ENCODE measurements at places on chromosomes 5 and 9.

GRCh38 chr5:123176224-123176937, 87.3 kb downstream of the PRDM6 start:
- no peak for DNase-seq

DNA sequence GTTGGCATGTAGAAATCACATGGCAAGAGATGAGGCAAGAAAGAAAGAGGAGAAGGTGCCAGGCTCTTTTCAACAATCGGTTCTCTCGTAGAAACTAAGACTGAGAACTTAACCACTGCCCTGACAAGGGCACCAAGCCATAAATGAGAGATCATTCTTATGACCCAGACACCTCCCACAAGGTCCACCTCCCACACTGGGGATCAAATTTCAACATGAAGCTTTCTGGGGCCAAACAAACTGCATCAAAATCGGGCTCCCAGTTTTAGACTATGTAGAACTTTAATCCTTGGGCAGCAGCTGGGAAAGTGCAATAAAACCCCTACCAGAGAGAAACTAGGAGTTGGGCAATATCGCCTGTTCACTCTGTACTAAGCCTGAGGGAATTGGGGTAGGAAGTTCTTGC, 150.2 kb upstream of the CCDC152 start:
- DNase-seq, result no peak

DNA sequence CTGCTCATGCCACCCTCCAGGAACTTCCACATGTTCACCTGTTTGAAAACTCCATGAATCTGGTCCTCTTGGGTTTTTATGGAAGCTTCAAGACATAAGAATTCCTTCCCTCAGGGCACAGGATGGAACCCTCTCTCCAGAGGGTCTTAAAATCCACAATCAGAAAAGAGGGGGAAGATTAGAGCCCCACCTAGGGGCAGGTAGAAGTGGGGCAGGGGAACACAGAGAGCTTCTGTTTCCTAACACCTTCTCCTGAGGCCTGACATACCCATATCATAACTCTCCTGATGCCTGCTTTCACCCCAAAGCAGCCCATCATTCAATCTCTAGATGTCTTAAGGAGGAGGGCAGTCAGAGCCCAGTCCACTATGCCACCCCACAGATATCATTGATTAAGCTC, 1087.7 kb upstream of the ARRDC3 start:
- DNase-seq, result no peak

DNA sequence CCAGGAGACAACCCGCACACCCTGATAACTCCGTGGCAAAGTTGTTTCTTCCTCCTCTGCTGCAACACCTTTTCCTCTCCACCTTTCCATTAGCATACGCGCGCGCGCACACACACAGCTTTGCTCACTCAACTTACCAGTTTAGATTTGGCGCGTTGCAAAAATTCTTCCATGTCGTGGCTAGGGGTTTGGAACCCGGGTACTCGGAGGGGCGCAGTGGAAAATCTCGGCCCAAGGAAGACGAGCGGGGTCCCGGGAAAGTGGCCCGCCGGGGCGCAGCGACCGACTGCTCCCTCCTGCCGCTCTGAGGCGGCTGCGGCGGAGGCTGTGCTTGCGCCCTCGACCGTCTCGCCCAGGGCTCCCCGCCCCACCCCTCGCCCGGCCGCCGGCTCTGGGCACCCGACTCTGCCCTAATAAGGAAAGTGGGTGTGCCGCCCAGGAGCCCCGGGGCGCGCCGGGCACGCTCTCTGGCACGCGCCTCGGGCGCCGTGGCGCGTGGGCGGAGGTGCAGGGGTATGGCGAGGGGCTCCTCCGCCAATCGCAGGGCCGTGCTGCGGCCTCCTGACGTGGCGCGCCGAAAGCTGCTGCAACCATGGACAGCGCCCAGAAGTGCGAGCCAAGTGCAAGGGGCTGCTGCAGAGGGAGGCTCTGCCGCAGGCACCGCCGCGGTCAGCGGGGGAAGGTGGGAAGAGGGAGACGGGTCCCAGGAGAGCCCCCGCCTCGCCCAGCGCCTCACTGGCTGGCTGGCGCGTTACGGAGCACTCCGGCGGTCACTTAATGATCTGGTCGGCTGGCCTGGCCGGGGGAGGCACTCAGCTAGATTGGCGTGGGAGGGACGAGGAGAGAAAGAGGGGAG, at the start of gene PRUNE2:
PRUNE2 (minus strand) TSS at position 324 of the 856 bp plus-strand sequence; CDS start at position 173, 151 bp downstream.
- no peak for DNase-seq

- no peak for DNase-seq
Measured at GRCh38 chr9:87725356-87725899, 491 bp upstream of the CTSL start.

- DNase-seq, result no peak
Measured at GRCh38 chr5:141608046-141608445, 10.8 kb downstream of the DIAPH1 start.

DNA sequence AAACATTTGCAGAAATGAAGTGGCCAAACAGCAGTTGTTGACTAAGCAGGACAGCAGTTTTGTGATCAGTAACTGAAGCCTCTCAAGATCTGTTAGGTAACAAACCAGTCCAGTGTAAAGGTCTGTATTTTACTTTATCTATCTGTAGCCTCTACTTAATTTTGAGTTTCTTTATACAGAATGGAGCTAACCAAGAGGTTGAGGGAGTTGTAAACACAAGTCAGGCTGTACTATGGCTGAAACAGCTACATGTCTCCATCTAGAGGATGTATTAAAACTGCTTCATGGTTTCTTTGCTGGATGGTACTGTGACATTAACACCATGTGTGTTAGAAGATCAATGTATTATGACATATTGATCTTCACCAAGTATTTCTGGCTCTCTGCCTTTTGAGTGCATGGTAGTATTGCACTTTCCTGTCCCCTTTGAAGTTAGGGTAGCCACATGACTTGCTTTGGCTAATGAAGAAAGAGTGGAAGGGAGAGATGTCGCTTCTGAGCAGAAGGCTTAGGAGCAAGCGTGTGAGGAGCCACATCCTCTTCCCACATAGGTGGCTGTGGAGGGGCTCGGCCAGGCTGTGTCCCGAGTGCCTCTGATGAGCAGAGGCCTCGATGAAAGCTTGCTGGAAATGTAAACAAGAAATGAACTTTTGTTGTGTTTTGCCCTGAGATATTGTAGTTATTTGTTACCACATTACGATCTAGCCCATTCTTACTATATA, 105.6 kb upstream of the PCA3 start:
- no peak for DNase-seq

- DNase-seq, result no peak
Measured at GRCh38 chr5:89520771-89521170, 637.8 kb upstream of the MEF2C start.

DNA sequence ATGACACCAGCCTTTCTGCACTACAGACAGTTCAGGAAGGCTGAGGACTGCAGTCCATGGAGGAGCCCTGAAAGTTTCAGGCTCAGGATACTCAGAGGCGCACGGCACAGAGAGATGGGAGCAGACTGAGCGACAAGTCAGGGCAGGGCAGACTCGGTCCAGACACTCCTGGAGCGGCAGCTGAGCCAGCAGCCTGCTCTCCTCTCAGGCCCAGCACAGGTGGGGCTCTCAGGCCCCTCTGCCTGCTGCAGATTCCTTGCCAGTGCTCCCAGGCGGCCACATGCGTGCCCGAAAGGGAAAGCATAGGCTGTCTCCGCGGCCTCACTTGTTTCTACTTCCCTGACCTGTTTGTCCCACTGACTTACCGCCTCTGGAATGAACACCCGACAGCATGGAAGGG, 228.3 kb downstream of the IRX2 start:
- DNase-seq, result no peak

DNA sequence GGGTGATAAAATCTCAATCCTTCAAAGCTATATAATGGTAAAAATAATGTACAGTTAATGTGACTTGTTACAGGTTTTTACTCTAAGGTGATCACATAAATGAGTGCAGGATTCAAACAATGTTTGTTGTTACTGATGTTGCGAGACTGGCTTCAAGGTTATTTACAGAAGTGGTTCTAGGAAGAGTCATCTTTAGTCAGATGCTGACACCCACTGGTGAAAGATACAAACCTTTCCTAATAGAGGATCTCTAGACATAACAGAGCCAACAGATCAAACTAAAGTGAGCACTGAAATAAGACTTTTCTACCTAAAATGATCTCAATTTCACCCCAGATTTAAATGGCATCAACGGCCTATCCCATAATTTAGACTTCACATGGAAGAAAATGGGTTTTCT, 20.2 kb downstream of the ARSB start:
- no peak for DNase-seq

- no peak for DNase-seq
Measured at GRCh38 chr5:7690557-7690956, 160.4 kb downstream of the CFAP90 start.

DNA sequence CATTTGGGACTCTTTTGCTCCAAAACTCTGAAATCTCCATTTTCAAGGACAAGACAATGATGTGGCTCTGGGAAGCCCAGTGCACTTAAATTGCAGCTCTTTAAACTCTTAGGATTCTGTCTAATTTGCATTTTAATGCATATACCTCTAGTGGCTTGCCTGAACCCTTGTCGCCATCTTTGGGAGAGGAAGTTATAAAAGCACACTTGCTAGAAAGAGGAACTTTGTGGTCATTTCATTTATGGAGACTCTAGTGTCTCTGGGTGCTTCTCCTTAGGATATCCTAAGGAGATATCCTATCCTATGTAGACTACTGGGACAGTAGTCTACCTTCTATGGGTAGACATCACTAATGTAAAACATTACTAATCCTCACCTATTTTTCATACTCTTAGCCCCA, 77.3 kb upstream of the SLC1A3 start:
- no peak for DNase-seq

DNA sequence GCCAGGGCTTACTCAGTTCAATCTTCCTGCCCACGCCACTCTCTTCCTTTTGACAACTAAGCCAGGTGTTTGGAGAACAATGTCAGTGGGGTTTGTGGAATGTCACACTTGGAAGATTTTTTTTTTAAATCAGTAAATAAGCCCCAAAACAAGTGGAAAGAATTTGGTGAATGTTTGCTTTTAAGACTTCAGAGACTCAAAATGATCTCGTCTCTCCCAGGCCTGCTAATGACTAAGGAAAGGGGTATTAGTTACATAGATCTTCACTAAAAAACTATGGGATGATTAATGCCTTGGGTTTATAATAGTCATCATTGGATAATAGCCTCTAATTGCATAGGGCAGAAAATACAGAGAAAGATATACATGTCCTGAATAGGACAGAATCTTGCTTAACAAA, 166.4 kb downstream of the DMRT2 start:
- DNase-seq, result no peak

DNA sequence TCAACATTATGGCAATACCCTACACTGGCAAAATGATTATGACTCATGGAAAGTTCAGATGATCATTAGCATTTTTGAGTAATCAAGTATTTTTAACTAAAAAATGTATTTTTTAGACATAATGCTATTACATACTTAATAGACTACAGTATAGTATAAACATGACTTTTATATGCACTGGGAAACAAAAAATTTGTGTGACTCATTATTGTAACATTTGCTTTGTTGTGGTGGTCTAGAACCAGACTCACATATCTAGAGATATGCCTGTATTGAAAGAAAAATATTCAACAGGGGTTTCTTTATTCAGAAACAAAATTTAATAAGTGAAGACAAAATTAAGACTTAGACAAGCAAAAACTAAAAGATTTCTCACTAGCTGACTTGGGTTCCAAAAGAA, 385.3 kb upstream of the RIOK2 start:
- DNase-seq, result no peak

GRCh38 chr9:114991861-114992260, 61.5 kb upstream of the TNFSF8 start:
- DNase-seq, result no peak

GRCh38 chr5:144142139-144142823, 28.2 kb downstream of the YIPF5 start:
- DNase-seq, result no peak

DNA sequence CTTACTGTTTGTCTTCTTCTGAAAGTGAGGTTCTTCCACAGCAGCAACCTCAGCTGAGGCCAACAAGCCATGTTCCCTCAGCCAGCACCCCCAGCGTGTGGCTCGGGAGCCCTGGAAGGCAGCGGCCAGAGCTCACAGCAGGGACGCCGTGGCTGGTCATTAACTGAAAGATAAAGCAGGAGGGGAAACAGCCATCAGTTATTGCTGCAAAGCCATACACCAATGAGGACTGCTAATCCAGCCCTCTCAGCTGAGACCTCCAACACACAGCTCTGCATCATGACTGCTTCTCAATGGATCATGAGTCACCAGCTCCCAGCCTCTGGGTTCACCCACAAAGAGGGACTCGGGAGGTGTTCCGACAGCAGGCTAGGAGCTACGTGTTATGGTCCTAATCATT, 24.3 kb downstream of the ABCA1 start:
- no peak for DNase-seq

- no peak for DNase-seq
Measured at GRCh38 chr5:178349625-178350353, 117.2 kb upstream of the PHYKPL start.

- no peak for DNase-seq
Measured at GRCh38 chr5:112024221-112024620, 267.2 kb upstream of the NREP start.

GRCh38 chr9:99787556-99787955, 34.1 kb upstream of the NR4A3 start:
- no peak for DNase-seq

DNA sequence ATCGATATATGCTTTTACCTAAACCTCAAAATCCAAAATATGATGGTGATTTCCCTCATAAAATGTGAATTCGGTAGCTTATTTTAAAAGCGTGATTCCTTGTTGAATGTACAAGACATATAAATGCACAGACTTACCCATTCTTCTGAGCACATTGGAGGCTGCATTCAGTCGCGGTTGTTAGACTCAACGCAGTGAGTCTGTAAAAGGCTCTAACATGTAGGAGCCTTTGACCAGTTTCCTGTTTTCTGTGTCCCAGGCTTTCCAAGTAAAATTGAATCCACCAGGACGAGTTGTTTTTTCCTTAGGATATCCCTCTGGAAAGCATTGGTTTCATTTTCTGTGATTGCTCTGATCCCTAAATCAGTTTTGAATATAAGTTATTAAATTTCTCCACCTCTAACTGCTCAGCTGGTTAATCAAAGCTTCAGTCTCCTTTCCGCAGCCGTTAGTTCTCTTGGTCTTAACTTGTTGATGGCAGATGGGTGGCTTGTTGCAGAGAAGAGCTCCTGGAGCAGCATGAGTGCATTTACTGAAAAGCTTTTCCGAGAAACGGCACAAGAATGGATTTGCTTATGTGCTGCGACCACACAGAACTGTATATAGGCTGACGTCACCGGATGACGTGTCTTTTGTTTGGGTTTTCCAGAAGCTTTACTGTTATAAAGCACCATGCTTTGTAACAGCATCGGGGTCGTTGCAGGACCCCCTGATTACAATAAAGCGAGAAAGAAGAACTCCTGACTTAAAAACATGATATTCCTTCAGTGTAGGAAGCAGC, at the start of gene LRRTM2:
LRRTM2 (minus strand) TSS at position 565 of the 781 bp plus-strand sequence; CDS start at position 141, 424 bp downstream.
- no peak for DNase-seq

DNA sequence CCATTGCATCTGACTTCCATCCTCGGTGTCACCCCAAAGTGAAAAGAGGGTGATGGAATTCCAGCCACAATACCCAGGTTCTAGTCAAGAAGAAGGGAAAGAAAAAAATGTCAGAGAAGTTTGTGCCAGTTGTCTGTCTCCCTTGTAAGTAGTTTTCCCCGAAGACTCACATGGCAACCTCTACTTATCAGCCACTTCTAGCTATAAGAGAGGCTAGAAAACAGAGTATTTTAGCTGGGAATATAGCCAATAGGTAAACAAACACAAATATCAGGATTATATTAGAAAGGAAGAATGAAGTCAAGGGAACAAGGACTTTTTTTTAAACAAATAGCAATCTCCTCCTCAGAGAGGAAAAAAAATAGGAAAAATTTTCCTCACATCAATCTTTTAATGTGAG, 12.2 kb upstream of the ISL1 start:
- DNase-seq, result no peak

- DNase-seq, result no peak
Measured at GRCh38 chr9:81601639-81602623, 87.4 kb downstream of the TLE1 start.

GRCh38 chr5:160788102-160788660, 63.8 kb downstream of the ATP10B start:
- no peak for DNase-seq

Measured in activated CD4-positive, alpha-beta T cell treated with anti-CD3 and anti-CD28 coated beads, Interleukin-2, amount 50 U/mL, for 24 hours (primary cell).